ENCODE measurements at places on chromosomes 1 and 21.

- DNase-seq, result no peak
These were observed 15.2 kb downstream of the STYXL2 start for GRCh38 chr1:167109125-167109524.

DNA sequence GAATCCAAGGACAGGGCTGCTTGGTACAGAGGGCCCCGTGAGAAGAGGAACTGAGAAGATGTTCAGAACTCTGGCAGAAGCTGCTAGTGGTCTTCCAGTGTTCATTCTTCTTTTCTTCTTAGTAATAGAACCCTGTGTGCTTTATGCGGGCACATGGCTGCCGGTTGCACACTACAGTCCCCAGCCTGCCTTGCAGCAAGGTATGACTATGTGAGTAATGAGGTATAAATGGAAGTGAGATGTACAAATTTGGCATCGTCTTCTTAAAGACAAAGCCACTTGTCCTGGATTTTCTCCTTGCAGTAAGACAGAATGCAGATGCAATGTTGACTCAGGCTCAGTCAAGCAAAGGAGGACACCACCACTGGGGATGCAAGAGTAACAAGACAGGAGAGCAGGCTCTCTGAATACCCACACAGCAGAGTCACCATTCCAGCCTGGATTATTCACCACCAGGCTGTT is 15.0 kb upstream of the ATP1B1 start:
- no peak for DNase-seq

DNA sequence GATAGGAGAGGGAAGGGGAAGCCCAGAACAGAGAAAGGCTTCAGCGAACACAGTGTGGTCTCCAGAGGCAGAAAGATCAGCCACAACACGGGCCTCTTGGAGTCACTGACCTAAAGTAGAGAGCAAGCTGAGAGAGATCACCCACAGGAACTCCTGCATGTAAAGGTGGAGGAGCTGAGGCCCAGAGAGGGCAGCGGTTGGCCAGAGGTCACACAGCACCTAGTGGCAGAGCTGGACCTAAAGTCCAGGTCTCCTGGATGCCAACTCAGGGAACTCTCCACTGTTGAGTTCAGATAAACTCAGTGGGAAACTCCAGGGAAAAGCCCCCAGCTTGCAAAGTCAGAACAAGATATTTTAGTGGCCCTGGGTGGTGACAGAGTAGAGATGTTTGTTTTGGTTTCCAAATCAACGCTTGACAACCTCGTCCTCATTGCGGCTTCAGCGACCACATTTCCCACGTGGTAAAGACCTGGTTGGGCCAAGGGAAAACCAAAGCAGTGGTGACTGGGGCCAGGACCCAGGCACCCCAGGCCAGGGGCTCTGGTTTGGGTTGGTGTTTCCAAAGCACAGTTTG is 4.6 kb downstream of the IFFO2 start:
- peak; percentile 85 for DNase-seq

GRCh38 chr1:1084372-1085170 is 10.5 kb upstream of the RNF223 start:
- no peak for DNase-seq

GRCh38 chr21:30839304-30839703 is 9.7 kb upstream of the KRTAP7-1 start:
- DNase-seq, result no peak

DNA sequence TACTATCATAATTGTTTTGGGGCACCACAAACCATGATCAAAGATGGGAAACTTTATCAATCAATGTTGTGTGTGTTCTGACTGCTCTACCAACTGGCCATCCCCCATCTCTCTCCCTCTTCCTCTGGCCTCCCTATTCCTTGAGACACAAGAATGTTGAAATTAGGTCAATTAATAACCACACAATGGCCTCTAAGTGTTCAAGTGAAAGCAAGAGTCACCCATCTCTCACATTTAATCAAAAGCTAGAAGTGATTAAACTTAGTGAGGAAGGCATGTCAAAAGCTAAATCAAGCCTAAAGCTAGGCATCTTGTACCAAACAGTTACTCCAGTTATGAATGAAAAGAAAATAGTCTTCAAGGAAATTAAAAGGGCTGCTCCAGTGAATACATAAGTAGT is 390.3 kb upstream of the NFIA start:
- DNase-seq, result no peak

GRCh38 chr1:145936247-145936646 is 9.0 kb upstream of the RBM8A start:
- no peak for DNase-seq

GRCh38 chr1:32714277-32714676 is 11.7 kb upstream of the SYNC start:
- no peak for DNase-seq

GRCh38 chr1:54121482-54122134 is 31.2 kb downstream of the CDCP2 start:
- DNase-seq, result peak; percentile 45

GRCh38 chr21:45348591-45349327 is 56.2 kb upstream of the COL18A1 start:
- DNase-seq, result no peak

DNA sequence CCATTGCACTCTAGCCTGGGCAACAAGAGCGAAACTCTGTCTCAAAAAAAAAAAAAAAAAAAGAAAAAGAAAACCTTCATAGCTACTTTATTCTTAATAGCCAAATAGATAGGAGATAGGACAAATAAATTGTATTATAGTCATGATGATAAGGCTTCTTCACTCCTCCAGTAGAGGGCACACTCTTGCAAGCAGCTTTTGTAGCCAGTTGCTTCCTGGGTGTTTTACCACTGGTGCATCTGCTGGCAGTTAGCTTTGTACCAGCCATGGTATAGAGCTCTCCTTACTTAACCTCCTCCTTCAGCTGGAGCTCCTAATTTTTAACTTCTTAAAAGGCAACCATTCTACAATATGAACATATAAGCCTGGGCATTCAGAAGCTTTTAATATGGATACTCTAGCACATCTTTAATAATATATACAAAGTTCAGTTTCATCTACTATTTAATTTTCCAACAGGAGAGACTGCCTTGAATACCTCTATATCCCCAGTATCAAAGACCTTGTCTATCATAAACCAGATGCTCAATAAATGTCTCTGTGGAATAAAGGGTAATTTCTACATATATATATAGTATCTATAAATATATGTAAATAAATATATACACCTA is 35.8 kb downstream of the EVI5 start:
- no peak for DNase-seq

- no peak for DNase-seq
These were observed 2.0 kb downstream of the PSEN2 start for GRCh38 chr1:226872437-226872836.

DNA sequence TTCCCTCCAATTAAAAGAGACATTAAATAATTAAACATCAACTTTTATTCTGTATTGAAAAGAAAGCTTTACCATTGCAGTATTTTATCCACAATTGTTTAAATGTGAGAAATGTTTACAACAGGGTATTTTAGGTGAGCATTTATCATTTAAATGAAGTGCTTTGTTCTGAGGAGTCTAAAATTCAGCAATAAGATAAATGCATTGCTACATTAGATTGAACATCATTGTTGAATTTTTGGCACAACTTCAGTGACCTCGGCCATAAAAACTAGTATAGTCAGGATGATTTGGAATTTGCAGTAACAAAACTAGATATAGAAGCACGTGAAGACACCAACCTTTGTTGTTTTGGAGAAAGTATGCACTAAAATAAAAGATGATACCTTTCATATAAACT is 692.9 kb downstream of the USP25 start:
- no peak for DNase-seq

GRCh38 chr1:20072771-20073170 is 2.8 kb downstream of the PLA2G5 start:
- no peak for DNase-seq

DNA sequence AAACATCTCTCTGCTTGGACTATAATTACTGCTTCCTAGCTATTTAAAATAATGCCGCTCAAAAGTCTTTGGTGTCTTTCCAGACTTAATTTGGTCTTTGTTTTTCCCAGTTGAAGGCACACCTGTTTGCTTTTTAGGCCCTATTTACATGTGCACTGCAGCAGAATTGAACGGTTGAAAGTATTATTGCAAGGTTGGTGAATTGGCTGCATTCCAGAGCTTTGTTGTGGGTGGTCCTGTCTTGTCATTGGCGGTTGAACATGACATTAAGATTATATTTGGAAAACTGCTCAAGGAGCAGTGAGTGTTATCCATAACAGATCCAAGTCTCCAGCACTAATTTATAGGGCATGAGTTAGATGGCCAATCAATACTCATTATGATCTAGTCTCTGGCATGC is 656.3 kb downstream of the PTPRC start:
- no peak for DNase-seq

- no peak for DNase-seq
These were observed 11.6 kb upstream of the OR2G2 start for GRCh38 chr1:247576514-247576913.

- peak; percentile 60 for DNase-seq
These were observed at the start of gene KDF1 for GRCh38 chr1:26959722-26960624. Gene KDF1 (minus strand): TSS chr1:26960468. CDS start chr1:26952380, 8,088 bp downstream.

DNA sequence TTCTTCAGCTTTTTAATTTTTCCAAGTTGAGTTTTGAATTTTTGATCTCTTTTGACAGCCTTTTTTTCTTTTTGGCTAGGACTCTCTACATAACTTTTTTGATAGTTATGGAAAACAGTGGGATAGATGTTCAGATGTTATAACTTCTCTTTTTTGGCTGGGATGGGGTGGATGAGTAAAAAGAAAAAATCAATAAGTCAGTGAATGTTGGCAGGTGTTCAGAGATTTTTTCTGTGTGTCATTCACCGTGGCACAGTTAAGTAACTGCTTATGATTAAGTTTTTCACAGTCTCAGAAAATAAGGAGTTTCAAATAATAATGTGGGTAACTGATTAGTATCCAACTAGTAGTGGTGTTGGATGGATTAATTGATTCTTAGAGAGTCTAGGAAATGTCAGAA is 24.0 kb downstream of the HS2ST1 start:
- no peak for DNase-seq

DNA sequence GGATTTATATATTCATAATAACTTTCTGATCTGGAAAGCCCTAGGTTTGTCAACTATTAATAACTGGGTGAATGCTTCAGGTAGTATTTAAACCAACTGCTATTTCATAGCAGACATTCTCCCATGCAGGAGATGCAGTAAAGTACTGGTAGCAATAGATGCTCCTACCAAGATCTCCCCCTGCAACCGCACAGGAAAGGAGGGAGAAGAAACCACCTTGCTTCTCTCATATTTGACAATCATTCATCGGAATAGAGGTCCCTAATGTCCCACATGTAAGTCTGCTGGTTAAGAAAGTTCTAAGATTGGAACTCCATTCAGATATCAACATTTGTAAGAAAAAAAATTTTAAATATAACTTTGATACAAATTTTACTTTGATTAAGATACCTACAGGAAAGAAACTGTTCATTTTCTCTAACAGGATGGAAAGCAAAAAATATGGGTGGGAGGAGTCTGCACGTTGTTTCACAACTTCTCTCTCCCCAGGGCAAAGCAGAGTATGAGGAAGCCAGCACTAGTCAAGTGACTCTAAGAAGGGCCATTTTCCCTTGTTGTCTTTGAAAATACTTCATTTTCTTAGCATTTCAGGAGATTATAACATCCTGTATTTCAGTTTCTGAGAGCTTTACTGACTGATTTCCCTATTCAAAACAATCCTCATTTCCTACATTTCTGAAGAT is at the start of gene PYHIN1:
PYHIN1 (plus strand) TSS at position 498 of the 683 bp plus-strand sequence. CDS start 5,359 bp downstream, outside the sequence.
- DNase-seq, result peak; percentile 61

DNA sequence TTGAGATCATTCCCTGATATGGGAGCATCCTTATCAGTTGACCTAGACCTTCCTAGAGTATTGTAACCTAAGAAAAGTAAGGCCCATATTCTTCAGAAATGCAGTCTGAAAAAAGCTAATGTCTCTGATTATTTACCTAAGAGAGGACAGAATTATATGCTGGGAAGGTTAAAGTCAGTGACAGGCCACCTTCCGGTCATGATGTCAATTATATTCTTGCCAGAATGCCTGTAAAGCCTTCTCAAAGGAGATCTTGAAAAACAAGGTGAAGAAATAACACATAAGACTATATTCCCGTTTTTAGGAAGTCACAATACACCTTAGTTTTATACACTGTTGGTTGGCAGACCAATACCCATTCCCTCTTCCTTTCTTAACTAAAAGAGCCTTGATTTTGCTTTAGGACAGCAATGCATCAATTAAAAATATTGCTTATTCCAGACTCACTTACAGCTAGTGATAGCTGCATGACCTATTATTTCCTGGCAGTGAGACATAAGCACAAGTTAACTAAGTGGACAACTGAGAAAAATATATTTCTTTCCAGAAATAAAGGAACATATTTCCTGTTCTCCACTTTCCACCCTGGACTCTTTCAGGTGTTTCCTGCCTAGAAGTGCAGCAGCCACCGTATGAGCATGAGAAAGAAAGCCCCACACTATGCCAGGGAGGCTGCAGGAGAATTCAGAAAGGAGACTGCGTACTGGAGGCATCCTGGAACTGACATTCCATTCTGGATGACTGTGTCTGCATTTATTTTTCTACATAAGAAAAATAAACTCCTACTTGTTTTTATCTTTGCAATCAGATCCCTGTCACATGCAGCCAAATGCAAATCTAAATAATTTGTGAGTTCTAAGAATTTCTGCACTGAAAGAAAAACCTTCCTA is 332.9 kb upstream of the PTBP2 start:
- DNase-seq, result no peak

- no peak for DNase-seq
These were observed 224.0 kb downstream of the PTBP2 start for GRCh38 chr1:96945509-96946084.

DNA sequence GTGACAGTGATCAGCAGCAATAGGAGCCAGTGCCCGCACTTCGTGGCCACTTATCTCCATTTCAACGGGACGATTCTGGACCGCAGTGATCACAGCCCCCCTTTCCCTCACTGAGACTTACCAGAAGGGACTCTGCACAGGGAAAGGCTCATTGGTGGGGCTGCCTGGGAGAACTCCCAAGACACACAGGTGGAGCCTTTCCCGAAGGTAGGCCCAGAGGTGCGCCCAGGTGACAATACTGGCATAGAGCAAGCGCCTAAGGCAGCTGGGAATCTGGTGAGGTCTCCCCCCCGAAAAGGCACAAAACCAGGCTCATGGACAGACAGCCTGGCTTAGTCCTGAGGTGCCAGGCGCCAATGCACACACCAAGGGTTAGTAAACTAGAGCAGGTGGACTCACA is 318.9 kb downstream of the AJAP1 start:
- DNase-seq, result no peak

DNA sequence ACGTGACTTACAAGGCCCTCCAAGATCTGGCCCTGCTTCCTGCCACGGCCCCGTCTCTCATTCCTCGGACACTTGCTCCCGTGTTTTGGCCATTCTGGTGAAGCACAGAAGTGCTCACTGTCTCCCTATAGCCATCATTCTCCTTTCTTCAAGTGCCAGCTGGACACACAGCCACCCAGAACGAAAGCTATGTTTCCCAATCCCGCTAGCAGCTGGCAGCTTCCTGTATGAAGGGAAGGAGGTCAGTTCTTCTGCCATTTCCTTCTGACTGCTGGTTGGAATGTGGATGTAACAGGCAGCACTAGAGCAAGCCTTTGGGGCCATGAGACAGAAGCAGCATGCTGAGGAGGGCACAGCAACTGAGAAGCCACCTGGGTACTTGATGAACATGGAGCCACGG is 82.8 kb downstream of the TGFBR3 start:
- no peak for DNase-seq
